Ureter (tissue), 1 donor: ENCODE measurements at places on chromosomes 12 and 14. TPM values are rescaled to one million over a fixed set of nuclear protein-coding genes. Genes with fewer than 3 reads are reported as not detected.

GRCh38 chr12:117832459-117833457, 136.0 kb downstream of the KSR2 start:
- DNase-seq, result no peak

GRCh38 chr12:89547101-89547500, 21.3 kb upstream of the POC1B start:
- DNase-seq, result no peak

DNA sequence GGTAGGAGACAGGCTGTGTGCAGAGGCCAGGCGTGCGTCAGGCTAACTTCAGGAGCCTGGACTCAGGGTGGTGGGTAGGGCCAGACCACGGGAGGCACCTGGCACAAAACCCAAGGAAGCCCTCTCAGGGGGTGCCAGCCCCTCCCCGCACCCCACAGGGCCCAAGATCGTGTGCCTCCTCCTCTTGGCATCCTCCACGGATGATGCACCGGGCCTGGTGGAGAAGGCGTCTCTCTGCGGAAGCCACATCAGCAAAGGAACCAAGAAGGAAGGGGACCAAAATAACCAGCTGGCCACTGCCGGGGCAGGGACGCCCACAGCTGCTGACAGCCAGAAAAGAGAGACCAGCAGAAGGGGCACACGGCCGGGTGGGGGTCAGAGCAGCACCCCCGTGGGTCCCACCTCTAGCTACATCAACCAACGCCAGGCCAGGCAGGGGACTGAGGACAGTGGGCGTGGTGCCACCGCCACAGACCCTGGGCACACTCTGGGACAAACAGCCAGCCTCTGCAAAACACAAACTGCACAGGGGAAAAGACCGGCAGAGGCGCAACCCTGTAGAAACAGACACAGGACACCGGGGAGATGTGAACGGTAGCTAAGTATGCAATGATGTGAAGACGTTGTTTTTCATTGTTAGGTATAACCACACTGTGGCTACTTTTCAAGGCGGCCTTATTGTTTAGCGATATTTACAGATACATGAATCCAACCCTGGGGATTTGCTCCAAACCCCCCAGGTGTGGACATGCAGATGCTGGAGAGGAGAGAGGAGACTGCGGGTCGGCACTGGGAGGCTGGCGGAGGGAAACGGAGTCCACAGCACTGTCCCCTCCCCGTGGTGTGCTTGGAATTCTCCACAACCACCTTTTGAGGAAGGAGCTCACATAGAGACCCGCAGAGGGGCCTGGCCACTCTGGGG, 26.1 kb upstream of the C14orf180 start:
- DNase-seq, result no peak

DNA sequence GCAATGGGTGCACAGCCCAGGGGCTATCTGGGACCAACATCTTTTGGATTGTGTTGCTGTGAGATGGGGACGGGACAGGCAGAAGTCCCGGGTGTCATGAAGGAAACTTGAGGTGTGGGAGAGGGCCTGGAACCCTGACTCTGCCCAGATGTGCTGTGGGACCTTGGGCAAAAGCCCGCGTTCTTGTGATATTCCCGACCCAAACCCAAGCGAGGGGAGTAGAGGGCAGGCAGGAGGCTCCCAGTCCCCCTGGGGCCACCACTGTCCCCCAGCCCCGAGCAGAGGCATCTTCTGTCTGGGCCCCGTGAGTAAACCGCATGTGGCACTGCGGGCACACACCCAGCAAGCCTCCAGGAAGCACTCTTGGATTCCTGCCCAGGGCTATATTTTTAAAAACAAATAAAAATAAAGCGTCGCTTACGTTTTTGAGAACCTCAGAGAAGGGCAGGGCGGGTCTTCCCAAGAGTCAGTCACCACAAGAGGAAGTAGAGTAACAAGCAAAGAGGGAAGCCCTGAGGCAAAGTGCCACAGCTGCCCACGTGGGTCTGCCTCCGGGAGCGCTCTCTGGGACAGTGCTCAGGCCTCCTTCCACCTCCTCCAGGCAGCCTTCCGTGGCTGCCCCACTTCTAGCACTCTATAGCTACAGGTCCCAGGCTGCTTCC, 39.5 kb downstream of the BEGAIN start:
- peak; percentile 58 for DNase-seq

Gene TAS2R50
- total RNA-seq, result 7.2 TPM

DNA sequence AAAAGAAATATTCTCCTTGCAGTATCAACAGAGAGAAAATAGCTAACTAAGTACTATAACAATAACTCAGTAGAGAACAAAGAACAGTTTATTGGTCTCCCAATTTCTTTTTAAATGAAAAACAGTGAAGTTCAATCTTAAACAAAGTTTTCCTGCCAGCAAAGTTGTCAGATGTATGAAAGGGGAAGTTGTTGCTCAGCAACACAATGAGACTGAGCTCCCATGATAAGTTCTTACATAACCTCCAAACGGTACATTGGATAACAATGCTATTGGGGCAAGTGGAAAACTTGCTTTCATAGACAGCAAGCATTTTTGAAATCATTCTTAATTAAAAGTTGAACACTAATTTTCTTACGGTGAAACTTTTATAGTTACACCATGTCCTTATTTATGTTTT, 94.9 kb downstream of the ALG10B start:
- DNase-seq, result no peak
